CD4-positive, alpha-beta T cell treated with Interleukin-15 for 1 hour (primary cell): ENCODE measurements at places on chromosomes 4 and X.

DNA sequence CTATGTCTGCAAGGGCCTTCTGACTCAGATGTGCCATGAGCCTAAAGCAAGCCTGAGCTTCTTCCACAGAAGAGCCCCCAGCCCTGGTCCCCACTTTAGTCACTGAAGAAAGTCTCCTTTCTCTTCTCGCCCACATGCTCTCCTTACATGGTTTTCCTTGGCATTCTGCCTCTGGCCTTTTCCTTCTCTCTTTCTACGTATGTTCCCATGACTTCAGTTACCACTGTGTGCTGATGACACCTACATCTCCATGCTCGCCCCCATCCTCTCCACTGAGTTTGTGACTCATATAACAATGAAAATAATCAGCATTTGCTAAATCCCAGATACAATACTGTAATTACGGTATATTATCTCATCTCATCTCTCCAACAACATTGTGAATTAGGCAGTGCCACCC is 149.3 kb downstream of the AMMECR1 start:
- DNase-seq: no peak

DNA sequence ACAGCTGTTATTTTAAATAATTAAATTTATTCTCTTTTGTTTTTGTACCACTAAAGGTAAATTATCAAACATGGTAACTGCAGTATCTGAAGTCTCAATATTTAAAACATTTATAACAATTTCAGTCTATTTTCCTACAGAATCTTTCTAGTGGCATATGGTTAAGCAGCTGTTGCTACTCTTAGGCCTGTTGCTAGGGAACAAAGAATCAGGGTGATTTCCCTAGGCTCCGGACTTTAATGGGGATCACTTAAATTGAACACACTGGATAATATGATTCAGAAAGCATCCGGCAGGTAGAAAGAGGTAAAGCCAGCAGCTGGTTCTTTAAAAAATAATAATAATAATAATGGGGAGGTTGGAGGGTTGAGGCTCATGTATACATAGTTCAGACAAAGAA is 17.6 kb downstream of the FBXO8 start:
- no peak for DNase-seq

GRCh38 chrX:10630320-10630719 is 9.9 kb upstream of the MID1 start:
- DNase-seq: no peak

DNA sequence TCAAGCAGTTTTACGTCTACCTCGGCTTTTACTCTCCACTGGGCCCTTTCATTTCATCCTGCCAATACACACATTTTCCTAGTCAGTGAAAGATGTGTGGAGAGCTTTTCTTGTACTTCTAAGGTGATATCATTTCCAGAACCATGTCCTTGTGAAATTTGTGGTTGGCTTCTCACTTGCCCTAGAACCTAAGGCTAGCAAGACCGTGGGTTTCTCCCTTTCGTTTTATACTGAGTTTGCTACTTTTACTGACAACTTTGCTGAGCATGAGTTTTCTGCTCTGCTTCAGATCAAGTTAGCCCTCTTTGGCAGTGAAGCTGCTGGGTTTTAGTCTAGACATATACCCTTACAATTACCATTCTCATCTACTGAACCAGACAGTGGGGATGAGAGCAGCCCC is 95.7 kb upstream of the FRMPD4 start:
- no peak for DNase-seq

DNA sequence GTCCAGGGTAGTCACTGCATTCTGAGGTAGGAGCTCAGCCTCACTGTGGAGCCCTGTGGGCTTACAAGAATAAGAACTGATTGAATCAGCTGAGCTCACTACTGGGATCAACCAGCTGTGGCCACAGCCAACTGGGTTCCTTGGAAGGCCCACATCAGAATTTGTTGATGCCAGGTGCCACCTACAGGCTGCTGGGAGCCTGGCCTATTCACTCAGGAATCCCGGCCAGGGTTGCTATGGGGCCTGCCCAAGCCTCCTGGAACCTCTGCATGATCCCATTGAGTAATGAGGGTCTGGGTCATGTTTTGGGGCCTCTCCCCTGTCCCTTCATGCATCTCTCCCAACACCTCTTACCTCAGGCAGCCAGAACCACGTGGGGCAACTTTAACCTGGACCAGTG is 53.9 kb upstream of the KIAA1210 start:
- DNase-seq: no peak
